ENCODE measurements at places on chromosomes 2 and 18.

DNA sequence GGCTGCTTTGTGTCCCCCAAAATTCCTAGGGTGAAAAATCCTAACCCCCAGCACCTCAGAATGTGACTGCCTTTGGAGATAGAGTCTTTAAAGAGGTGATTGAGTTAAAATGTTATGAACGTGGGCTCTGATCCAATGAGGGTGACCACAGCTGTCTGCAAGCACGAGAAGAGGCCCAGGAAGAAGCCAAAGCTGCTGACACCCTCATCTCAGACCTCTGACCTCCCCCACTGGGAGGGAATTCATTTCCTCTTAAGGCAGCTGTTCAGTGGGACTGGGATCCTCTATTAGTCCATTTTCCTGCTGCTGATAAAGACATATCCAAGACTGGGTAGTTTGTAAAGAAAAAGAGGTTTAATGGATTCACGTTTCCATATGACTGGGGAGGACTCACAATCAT, 544.4 kb downstream of the DCDC2C start:
- no peaks in the 10 kb centered on the region for H3K36me3 ChIP-seq
- H3K4me3 ChIP-seq = no peak overlapping the region
- H3K4me1 ChIP-seq = no peaks in the 10 kb centered on the region

GRCh38 chr2:130186391-130186790, 4.3 kb downstream of the MZT2B start:
- no peaks in the 10 kb centered on the region for H3K36me3 ChIP-seq
- no peak for DNase-seq
- no peak overlapping the region for H3K27ac ChIP-seq
- no peak overlapping the region for H3K4me3 ChIP-seq
- no peaks in the 10 kb centered on the region for H3K27me3 ChIP-seq

DNA sequence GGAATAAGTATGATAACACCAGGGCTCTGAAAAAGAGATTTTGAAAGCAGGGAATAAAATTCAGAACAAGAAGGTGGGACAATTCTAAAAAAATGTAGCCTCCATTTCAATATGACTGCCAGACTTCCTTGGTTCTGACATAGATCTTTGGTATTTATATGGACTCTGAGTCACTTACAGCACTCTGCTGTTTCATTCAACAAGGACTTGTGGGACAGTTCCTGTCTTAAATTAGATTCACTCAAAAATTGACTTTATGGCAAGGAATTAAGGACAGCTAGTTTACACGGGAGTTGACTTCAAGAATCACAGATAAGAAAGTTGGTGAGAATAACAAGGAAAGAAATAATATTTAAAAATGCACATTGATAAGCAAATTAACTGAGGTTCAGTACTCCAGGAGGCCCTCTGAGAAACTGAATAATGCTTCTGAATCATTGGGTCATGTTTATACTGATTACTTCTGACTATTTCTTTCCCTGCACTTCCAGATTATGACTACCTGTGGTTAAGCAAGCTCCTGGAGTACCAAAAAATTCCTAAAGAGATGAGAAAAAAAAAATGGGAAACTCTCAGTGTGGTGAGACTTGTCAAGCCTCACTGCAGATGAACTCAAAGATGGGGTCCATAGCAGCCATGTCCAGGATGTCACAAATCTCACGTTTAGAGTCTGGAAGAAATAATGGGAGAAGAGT, 828.3 kb upstream of the PIK3C3 start:
- no peaks in the 10 kb centered on the region for H3K4me1 ChIP-seq
- H3K27ac ChIP-seq = no peak overlapping the region
- H3K36me3 ChIP-seq = no peaks in the 10 kb centered on the region
- no peaks in the 10 kb centered on the region for H3K27me3 ChIP-seq
- no peak overlapping the region for H3K4me3 ChIP-seq
- DNase-seq = no peak

GRCh38 chr2:37829202-37829601, 95.9 kb upstream of the RMDN2 start:
- H3K27ac ChIP-seq = no peak overlapping the region
- no peaks in the 10 kb centered on the region for H3K36me3 ChIP-seq
- peaks cover 4% of the 10 kb centered on the region for H3K4me1 ChIP-seq
- H3K4me3 ChIP-seq = no peak overlapping the region
- no peak for DNase-seq

- no peak for DNase-seq
- H3K4me3 ChIP-seq = no peak overlapping the region
- no peaks in the 10 kb centered on the region for H3K36me3 ChIP-seq
Measured at GRCh38 chr2:29811378-29811777, 110.0 kb downstream of the ALK start.

GRCh38 chr2:1650085-1650872, 94.0 kb downstream of the PXDN start:
- H3K27ac ChIP-seq = no peak overlapping the region
- H3K36me3 ChIP-seq = no peaks in the 10 kb centered on the region
- no peak overlapping the region for H3K4me3 ChIP-seq
- DNase-seq = no peak
- H3K27me3 ChIP-seq = no peaks in the 10 kb centered on the region

- H3K36me3 ChIP-seq = no peaks in the 10 kb centered on the region
- no peaks in the 10 kb centered on the region for H3K4me1 ChIP-seq
- H3K4me3 ChIP-seq = no peak overlapping the region
- DNase-seq = no peak
Measured at GRCh38 chr2:84631047-84631446, 114.7 kb downstream of the DNAH6 start.

- no peak overlapping the region for H3K4me3 ChIP-seq
- no peak overlapping the region for H3K27ac ChIP-seq
Measured at GRCh38 chr2:11093467-11093866, 61.8 kb upstream of the SLC66A3 start.

- H3K4me3 ChIP-seq = no peak overlapping the region
- H3K27me3 ChIP-seq = no peaks in the 10 kb centered on the region
- no peak overlapping the region for H3K27ac ChIP-seq
- H3K4me1 ChIP-seq = no peaks in the 10 kb centered on the region
- no peak for DNase-seq
Measured at GRCh38 chr18:52409727-52410126, 69.7 kb downstream of the DCC start.

DNA sequence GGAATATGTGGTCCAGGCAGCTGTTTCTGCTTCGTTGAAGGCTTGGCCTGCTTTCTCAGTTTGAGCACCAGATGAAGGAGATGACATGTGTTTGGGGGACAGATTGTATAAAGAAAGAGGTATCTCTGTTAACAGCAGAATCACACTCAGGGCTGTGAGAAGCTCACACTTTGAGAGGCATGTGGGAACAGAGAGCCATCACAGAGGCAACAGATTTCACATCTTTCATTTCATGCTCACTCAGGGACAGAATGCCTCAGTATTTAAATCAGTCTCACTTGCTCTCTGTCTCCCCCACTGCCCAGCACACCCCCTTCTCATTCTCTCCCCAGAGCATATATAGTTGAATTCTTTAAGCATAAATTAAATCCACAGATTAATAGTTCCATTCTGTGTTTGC, 37.4 kb downstream of the KIAA2012 start:
- no peak for DNase-seq
- no peaks in the 10 kb centered on the region for H3K36me3 ChIP-seq
- no peaks in the 10 kb centered on the region for H3K4me1 ChIP-seq
- no peak overlapping the region for H3K27ac ChIP-seq

GRCh38 chr2:70745276-70745825, 22.6 kb downstream of the ADD2 start:
- peaks cover 5% of the 10 kb centered on the region for H3K27me3 ChIP-seq
- no peak overlapping the region for H3K27ac ChIP-seq
- no peak for DNase-seq
- no peaks in the 10 kb centered on the region for H3K36me3 ChIP-seq
- no peaks in the 10 kb centered on the region for H3K4me1 ChIP-seq

DNA sequence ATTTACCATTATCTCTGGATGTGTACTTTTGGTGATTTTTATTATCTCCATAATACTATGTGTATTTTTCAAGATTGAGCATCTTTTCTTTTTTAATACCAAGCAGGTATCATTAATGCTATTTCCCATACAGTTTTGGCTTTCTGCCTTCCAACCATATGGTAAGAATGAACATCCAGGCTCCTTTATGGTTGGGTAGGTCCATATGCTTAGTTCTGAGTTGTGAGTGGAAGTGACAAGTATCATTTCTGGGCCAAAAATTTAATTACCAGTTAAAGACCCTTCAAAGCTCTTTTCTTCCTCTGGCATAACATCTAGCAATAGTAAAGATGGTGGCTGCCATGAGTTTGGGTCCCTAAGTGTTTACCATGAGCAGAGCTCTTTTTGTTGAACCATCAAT, 4.3 kb upstream of the RBM43 start:
- H3K4me3 ChIP-seq = no peak overlapping the region
- DNase-seq = no peak
- peaks cover 12% of the 10 kb centered on the region for H3K36me3 ChIP-seq

DNA sequence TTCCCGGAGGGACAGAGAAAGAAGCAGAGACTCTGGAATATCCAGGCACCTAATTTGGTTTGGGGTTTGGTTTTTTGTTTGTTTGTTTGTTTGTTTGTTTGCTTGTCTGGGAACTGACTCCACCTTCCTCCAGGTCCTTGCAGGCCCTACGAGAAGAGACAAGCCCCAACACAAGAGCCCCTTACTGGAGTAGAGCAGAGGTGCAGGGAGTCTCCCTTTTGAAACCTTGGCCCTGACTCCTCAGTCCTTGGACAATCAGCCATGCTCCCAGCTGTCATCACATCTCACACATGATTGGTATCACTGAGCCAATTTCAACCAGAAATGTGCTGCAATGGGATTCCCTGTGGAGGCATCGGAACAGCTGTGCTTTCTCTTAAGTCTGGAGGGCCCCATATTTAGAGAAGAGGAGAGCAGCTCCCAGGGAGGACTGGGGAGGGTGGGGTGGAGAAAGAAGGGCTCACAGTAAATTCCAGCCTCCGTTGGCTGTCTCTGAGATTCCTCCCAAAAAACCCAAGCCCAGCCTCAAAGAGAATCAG, 279.9 kb upstream of the NCKAP5 start:
- H3K4me3 ChIP-seq = no peak overlapping the region
- no peak overlapping the region for H3K27ac ChIP-seq
- no peaks in the 10 kb centered on the region for H3K36me3 ChIP-seq
- H3K4me1 ChIP-seq = no peaks in the 10 kb centered on the region
- peaks cover 7% of the 10 kb centered on the region for H3K27me3 ChIP-seq

DNA sequence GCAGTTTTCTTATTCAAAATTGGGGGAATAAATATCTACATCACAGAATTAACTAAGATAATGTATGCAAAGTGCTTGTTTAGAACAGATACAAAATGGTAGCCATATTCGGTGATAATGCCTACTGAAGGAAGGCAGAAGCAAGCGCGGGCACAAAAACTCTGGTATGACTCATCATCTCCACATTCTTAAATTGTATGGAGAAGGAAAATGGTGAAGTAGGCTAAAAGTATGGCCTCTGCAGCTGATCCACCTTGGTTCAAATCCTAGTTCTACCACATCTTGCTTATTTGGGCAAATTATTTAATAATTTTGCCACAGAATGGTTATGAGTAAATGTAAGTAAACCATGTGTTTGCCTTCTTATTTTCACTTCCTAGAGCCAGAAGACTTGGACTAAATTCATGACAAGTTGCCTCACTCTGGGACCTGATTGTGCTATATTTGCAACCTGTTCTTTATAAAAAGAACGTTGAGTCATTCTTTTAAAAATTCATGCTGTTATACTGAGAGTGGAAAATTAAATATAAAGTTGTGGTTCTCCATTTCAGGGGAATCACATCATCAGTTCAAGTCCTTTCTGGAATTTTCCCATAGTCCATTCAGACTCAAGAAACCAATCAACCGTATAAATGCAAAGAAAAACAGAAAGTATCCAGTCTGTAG, 9.0 kb upstream of the CDK15 start:
- H3K36me3 ChIP-seq = no peaks in the 10 kb centered on the region
- no peaks in the 10 kb centered on the region for H3K4me1 ChIP-seq
- DNase-seq = no peak
- H3K27me3 ChIP-seq = no peaks in the 10 kb centered on the region
- H3K27ac ChIP-seq = no peak overlapping the region
- no peak overlapping the region for H3K4me3 ChIP-seq

DNA sequence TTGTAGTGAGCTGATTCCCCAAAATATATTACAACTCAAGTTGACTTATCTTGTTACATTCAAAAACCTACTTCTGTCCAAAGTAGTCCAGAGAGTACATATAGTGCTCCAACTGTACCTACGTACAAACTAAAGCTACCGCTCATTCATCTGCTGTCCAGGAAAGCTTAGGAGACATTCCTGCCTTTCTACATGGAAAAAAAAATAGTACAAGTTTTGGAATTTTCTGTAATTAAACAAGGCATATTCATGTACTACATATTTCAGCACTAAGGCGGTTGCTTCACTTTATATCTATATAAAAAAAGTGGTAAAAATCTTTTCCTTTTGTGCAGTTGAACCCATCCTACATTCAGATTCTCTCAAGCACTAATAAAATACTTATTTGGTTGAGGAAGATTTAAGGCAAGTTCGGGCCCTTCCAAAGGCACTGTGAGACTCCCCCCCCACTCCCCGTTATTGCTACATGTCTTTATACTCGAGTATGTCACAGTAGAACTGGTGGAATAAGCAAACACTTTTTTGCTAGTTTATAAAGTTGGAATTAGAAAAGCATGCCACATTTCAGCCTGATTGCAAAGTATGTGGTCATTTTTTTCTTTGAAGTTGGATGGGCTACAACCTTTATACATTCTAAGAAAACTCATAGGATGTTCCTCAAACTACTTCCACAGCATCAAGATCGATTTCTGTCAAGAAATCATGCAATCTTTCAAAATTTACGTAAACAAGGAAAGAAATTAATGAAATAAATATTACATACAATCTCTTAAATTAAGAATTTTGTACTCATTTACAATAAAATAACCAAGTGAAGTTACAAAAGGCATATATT, 3.7 kb downstream of the ZFP36L2 start:
- H3K4me1 ChIP-seq = peaks cover 57% of the 10 kb centered on the region
- DNase-seq = peak; percentile 41
- H3K27me3 ChIP-seq = no peaks in the 10 kb centered on the region

DNA sequence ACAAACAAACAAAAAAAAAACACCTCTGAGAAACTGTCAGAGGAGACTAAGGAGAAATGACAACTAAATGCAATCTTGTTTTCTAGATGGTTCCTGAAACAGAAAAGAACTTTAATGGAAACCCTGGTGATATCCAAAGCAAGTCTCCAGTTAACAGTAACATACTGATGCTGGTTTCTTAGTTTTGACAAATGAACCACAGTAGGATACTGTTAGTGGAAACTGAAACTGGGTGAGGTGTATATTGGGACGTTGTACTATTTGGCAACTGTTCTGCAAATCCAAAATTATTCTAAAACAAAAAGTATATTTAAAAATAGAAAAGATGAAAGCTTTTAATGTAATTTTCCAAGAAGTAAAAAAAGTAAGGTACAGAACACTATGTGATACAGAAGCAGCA, 11.4 kb downstream of the SESTD1 start:
- no peaks in the 10 kb centered on the region for H3K27me3 ChIP-seq
- peak overlapping the region; percentile 15 for H3K4me3 ChIP-seq
- H3K27ac ChIP-seq = peak overlapping the region; percentile 84

All from B cell (primary cell).